ENCODE measurements at places on chromosomes 3 and 15.

GRCh38 chr15:85964471-85964870 is 115.2 kb upstream of the AGBL1 start:
- DNase-seq: no peak

- no peak for DNase-seq
Measured at GRCh38 chr3:115436767-115437301, 186.5 kb upstream of the GAP43 start.

GRCh38 chr3:156677536-156677935 is 3.1 kb downstream of the TIPARP start:
- DNase-seq: no peak

DNA sequence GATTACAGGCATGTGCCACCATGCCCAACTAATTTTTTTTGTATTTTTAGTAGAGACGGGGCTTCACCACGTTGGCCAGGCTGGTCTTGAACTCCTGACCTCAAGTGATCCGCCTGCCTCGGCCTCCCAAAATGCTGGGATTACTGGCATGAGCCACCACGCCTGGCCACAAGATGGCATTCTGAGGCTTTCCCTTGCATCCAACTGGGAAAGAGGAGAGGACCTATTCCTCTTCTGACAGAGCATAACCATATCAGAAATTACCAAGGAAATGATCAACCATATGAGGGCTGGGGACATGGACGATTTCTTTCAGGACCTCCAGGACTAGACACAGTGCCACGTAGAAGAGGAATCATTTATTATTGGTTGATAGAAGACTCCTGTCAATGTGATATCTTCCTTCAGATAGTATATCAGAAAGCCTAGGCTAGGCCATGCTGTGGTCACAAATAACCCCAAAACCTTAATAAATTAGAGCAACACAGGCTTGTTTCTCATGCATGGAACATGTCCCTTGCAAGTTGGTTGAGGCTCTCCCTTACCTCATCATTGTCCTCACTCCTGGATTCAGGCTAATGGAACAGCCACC is 372.3 kb upstream of the IL12A start:
- no peak for DNase-seq

DNA sequence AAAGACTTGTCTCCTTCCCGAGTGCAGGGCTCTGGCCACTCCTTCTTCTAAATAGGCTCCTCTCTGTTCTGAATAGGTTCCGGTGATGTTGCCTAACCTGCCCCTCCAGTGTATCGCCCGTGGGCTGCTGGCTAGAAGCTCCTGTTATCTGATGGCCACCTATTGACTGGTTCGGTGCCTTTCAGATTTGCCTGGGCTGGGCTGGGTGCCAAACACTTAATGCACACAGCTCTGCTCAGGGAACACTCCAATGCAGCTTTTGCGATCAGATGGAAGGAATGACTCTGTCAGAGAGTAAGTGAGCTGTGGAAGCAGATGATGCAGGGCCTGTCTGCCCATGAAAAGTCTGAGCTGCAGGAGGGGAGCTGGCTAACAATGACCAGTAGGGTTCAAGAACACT is 112.9 kb downstream of the CORO2B start:
- DNase-seq: no peak

GRCh38 chr3:63977893-63978292 is 45.4 kb downstream of the PSMD6 start:
- DNase-seq: no peak

DNA sequence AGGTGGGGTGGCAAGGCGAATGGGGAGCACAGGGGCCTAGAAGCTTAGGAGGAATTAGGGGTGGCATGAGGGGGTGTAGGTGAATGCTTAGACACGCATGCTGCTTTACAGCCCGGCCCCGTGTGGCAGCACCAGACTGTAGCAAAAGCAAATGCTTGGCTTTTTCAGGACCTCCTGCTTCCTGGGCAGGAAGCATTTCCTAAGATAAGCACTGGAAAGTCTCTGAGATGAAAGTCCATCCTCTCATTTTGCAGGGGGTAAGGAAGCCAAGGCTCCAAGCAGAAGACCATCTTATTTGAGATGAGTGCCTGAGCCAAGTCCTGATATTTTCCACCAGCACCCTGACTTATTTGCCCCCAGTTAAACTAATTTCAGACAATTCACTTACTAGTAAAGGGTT is 12.9 kb downstream of the SSUH2 start:
- no peak for DNase-seq

DNA sequence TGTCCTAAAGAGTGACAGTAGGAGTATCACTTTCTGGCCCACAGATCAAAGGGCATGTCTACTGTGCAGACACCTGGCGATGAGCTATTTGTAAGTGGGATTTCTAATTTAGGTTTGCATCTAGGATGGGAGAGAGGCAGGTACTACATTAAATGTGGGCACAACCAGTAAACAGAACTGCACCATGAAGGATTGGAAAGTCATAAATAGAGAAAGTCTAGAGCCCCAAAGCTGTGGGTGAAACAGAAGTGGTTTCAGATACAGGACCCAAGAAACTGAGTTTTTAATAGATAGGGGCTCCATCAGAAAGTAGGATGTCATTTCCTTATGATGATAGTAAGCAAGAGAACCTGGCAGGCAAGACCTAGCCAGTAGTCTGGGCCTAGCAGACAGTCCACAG is 35.2 kb upstream of the SPPL2A start:
- no peak for DNase-seq

DNA sequence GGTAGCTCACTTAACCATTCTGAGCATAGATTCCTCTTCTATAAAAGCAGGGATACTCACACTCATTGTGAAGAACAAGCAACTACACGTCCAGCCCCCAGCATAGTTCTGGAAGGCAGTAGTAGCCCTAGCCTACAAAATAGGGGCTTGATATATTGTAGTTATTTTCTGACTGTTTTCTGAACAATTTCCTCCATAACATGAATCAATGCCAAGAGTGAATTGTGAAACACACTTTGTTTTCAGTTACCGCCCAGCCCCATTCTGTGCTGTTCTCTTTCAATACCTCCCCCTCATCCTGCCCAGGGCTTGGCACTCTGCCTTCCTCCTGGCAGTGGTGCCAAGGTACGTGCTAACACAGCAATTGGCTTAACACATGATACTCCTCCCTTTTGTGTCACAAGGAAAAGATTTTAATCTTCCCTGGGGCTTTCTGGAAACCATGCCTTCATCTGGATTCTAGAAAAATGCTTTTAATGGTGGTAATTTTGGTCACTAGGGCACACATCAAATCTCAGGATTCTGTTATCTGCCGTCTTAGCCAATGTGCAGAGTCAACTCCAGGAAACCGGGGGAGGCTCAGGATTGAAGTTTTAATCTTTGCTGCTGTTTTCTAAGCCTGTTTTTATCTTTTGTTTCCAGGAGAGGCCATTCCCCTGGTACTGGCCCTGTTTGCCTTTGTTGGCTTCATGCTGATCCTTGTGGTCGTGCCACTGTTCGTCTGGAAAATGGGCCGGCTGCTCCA is 37.2 kb downstream of the IL20RB start:
- DNase-seq: peak; percentile 41

DNA sequence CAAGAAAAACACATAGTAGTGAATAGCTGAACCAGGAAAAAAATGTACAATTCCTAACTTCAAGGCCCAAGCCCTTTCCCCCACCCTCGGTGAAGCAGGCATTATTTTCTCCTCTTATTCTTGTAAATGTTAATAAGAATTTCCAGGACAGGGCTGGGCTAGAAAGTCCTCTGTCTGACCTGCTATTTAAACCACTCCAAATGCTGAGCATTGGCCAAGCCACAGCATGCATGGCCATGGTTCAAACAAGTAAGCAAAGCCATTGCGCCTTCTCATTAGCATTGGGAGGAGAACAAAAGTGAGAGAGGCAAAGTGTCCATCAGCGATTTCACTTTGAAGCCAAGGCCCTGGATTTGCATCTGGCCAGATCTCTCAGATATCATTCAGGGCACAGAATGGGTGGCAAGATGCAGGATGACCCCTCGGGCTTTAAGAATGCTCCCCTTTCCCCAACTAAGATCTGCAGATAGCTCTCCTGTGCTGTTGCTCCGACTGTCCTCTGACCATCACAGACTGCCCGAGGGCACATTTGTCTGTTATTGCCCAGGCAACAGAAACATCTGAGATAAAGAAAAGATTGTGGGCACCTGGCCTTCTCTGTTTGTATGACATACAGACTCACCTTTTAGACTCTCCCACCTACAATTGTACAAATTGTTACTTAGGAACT is 46.3 kb downstream of the CEMIP start:
- peak; percentile 59 for DNase-seq

DNA sequence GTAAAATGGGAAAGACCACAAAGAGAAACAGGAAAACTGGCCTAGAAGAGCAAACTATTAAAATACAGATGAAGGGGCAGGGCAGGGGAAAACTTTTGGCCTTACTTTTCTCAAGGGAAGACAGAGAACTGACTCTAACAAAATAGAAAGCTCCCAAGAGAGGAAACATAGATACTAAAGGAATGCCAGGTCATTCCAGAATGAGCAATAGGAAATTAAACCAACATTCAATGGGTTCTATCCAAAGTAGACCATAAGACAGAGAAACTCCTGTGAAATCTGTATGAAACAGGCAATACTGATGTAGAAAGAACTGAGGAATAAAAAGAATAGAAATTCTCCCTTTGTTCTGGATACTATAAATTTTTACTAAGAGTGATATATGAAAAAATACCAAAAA is 491.8 kb downstream of the MECOM start:
- DNase-seq: no peak

- DNase-seq: no peak
Measured at GRCh38 chr15:48126667-48127355, 6.0 kb downstream of the SLC24A5 start.

DNA sequence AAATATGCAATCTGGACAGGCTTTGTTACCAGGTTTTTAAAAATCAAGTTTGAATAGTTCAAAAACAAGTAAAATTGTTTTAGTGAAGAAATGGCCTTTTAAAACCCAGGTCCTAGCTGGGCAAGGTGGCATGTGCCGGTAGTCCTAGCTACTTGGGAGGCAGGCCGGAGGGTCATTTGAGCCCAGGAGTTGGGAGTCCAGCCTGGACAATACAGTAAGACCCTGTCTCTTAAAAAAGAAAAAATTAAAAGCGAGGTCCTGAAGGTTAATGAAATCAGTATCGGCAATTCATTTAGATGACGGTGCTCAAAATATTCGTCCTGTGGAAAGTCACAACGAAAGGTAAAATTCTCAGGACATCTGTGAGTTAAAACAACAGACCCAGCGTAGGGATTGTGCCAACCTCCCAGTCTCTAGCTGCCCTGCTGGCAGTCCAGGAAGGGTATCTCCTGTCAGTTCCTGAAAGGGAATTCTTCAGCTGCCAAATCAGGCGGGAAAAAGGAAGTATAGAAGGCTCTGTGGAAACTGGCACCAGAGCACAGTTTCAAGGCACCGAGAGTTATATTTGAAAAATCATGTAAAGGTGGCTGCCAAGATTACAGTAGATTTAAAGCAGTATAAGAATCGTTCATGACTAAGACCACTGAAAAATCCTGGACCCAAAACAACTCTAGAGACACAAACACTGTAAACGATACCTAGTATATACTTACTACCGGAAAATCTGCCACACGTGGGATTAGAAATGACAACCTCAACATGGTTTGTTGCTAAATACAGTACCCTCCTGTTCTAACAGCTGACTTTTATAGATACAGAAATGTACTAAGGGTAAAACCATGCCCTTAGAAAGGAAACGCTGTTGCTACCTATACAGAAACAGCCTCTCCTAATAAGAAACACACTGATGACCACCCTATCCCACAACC is 1.2 kb upstream of the ABHD17C start:
- DNase-seq: peak; percentile 42

GRCh38 chr15:41543521-41543870 is 561 bp downstream of the RPAP1 start:
- no peak for DNase-seq

DNA sequence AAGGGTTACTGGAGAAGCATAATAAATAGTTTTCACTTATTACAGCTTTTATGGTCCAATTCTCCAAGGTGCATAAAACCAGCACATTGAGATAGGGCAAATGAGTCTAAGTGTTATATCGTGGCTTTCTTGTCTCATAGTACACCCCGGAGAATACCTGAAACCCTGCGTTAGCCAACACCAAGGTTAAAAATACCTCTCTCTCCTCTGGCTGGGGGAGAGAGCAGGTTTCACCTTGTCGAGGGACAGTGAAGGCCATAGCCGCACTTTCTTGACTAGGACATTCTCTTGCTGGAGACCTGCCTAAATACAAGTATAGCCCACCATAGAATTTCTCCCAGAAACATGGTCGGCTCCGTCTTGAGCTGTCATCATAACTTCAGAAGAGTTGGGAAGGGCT is 51.4 kb upstream of the ATOSA start:
- DNase-seq: no peak

DNA sequence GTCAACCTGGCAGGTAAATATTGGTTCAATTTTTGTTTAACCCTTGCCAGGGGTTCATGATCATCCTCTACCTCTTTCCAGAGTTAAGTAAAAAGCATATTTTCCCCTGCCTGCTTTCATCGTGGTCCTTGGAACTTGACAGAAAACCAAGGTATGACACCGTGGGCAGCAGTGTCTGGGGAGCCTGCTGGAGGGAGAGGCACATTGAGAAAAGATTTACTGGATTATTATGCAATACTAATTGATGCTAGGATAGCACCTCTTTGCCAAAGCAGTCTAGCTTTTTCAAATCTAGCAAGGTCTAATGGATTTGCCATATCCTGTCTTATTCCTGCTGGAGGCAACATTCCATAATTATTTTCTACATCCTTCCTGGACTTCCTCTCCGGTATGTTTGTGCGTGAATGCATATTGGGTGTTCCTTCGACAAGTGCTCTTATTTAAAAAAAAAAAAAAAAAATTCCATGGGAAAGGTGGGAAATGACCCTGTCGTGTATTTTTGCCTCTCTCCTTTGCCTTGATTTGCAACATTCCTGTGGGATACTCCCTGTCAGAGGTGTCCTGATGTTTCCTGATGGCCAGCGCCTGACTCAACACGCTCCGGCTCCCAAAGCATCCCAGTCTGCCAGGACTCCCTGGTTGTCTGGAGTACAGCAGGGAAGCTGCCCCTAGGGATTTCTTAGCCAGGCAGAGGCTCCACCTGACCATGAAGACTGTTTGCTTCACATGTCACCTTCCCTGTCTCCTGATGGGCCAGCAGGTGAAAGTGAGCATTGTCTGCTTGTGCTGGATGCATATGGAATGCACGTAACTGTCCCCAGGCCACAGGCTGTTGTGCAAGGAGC is 6.3 kb downstream of the BHLHE40 start:
- peak; percentile 55 for DNase-seq

GRCh38 chr3:124504332-124505059 is 225.8 kb upstream of the UMPS start:
- DNase-seq: peak; percentile 67

- no peak for DNase-seq
Measured at GRCh38 chr15:29149738-29150075, 119.9 kb downstream of the NSMCE3 start.

DNA sequence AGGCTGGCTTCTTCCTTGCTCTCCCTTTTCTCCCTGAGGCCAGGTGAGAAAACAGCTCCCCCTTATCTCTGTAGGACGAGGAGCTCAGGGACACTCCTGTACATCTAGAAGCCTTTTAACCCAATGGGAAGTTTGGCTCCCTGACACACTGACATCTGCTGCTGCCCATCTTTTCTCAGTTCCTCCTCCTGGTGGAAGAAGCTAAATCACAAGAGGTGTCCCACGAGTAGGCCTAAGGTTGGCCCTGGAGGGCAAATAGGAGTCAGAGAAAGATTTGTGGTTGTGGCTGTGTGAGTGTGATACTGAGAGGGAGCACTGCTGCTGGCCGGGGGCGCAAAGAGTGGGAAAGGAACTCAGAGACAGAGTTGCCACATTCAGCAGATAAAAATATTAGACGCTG is 49.5 kb downstream of the ARHGAP31 start:
- no peak for DNase-seq
